Placental epithelial cell (primary cell): ENCODE measurements at places on chromosomes 13 and 19. TPM values are rescaled to one million over a fixed set of nuclear protein-coding genes. Genes with fewer than 3 reads are reported as not detected.

Gene CEBPA
- 2.7 and 12.6 TPM in 2 replicates for total RNA-seq

Gene ZNF471
- total RNA-seq, result 4.4 and 6.7 TPM in 2 replicates

Gene SIGLEC5
- total RNA-seq, result 1.2 and 2.8 TPM in 2 replicates

Gene ZNF284
- total RNA-seq, result 4.8 and 5.1 TPM in 2 replicates

Gene NCR1
- not detected in 2 replicates for total RNA-seq

Gene ZNF575
- total RNA-seq, result under 0.01 TPM in 1 of 2 replicates, not detected in the other

Gene TEX29
- 0.79 TPM in 1 of 2 replicates, not detected in the other for total RNA-seq
